SJSA1 (cell line): ENCODE measurements at places on chromosomes 6 and 20. TPM values are rescaled to one million over a fixed set of nuclear protein-coding genes. Genes with fewer than 3 reads are reported as not detected.
A peak's percentile ranks its signal among the peaks of the same experiment; 100 is the strongest.

The PTPRK gene
- total RNA-seq, result 24.5 and 31.9 TPM in 2 replicates

DNA sequence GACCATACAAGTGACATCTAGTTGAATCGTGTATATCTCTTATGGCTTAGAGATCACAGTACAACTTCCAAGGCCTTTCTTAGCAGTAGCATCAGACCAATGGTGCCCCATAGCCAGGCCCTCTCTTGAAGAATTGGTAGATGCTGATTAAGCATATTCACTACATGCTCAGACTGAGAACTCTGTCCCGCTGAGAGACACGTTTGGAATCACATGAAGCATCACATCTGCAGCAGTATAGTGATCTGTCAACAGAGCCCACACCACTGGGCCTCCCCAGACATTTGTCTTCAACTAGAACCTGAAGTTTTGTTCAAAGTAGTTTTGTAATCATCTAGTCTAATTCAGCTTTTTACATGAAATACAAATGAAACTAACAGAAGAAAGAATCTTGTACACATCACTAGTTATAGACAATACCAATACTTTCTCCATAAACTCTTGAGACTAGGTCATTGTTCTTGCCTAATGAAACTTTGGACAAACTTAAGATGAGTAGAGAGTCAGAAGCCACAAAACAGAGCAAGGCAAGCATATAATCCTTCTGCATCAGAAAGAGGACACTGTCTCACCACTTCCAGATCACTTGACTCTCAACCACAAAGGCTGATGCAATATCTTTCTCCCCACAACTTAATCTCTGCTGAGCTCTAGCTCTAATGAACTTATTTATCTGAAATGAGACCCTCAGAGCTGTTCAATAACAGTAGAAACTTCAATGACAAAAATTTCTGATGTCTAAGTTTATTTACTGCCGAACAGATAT lies 182.7 kb downstream of the TBX18 start:
- no peak for DNase-seq

- peak; percentile 96 for DNase-seq
These were observed 116.6 kb downstream of the MRPL14 start for GRCh38 chr6:44010411-44011349.

GRCh38 chr20:13243826-13244376 lies 22.8 kb downstream of the ISM1 start:
- no peak for DNase-seq

The EIF6 gene
- 118 and 155 TPM in 2 replicates for total RNA-seq

- peak; percentile 7 for DNase-seq
These were observed at the start of gene MC3R for GRCh38 chr20:56247954-56248782. Gene MC3R (plus strand): TSS chr20:56248732. CDS start chr20:56248844, 112 bp downstream.

DNA sequence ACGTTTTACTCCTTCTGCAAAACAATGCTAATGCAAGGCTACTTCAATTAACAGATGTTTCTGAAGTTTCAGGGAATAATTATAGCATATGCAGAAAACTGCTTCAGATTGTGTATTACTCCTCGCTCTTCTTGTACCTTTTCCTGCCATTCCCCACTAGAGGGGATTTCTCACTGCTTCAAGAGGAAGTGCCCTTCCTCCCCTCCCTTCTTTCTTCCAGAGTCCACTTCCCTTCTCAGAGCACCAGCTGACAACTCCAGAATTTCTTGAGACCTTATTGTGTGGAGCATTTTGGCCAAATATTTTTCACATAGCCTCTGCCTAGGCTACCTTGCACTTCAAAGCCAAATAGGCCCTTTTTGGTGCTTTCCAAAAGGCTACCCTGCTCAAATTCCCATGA lies 12.7 kb upstream of the MCUR1 start:
- no peak for DNase-seq

DNA sequence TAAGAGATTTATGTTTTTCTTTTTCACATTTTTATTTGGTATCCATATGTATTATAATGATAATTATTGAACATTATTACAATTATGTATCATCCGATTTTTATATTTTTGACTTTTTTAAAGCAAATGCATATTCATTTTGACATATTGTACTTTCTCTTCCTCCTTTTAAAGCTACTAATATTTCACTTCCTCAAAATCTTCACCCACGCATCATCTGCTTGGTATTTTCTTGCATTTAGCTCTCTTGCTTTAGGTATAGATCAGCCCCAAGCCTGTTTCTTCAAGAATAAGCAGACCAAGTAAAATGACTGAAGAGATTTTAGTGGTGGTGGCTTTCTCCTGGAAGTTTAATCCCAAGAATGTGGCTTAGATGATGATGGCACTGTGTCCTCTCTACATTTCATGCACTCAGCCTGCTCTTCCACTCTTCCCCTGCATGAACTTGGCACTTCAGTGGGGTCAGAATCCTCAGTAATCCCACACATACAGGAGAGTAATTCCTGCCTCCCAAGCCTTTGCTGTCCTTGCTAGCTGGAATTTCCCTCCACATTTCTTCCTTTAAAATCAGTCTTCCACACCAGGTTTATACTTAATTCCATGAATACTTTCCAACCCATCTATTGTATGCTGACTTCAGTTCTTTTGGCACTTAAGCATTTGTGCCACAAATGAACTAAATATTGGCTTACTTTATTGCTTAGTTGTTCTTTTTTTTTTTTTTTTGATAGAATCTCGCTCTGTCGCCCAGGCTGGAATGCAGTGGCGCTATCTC lies 8.2 kb downstream of the NCOA7 start:
- DNase-seq, result peak; percentile 27

DNA sequence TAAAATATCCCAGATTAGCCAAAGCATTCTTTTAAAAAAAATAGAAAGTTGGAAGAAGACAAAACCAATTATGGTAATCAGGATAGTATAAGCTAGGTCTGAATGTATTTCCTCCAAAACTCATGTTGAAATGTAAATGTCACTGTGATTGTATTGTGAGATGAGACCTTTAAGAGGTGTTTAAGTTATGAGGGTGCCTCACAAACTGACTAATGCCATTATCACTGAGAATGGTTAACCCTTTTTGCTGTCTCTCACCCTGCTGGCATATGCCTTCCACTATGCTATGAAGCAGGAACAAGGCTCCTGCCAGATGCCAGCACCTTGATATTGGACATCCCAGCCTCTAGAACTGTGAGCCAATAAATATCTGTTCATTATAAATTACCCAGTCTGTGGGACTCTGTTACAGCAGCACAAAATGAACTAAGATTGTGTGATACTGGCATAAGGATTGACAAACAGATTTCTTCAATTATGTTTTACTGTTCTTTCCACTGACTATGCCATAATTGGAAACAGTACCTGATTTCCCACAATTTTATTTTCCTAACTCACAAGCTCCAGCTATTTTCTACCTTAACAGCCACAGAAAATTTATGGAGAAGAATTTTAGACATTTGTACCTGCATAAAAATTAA lies 63.8 kb downstream of the IBTK start:
- DNase-seq, result no peak

The BPIFB2 gene
- total RNA-seq, result not detected in 2 replicates

DNA sequence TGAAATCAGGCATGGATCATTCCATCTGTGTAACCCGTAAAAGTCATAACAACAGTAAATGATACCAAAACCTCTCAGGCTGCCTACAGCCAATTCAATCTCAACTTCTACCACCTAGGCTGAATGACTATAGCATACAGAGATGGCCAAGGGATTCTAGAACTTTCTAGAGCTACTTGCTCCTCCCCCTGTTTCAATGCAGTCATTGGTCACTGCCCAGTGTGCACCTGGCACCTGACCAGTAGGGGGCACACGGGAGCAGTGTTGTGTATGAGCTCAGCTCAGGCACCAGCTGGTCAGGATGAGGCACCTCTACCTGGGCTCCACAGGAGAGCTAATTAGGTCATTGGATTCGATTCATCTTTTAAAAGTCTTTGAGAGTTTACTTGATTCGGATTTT lies 86.2 kb downstream of the PLEKHG1 start:
- no peak for DNase-seq

The SLC35A1 gene
- 26.6 and 27.8 TPM in 2 replicates for total RNA-seq

GRCh38 chr6:19349429-19349828 lies 487.7 kb upstream of the ID4 start:
- no peak for DNase-seq

- no peak for DNase-seq
These were observed 75.9 kb downstream of the ATG5 start for GRCh38 chr6:106249658-106250057.

GRCh38 chr20:13874394-13875157 lies 89.7 kb downstream of the NDUFAF5 start:
- no peak for DNase-seq

- peak; percentile 62 for DNase-seq
These were observed 43.4 kb downstream of the QKI start for GRCh38 chr6:163457637-163458561.

GRCh38 chr6:15313367-15313766 lies 67.5 kb downstream of the JARID2 start:
- DNase-seq, result no peak

- DNase-seq, result no peak
These were observed 8.4 kb downstream of the OR2H2 start for GRCh38 chr6:29593199-29593855.

- no peak for DNase-seq
These were observed 1.7 kb downstream of the KCNK15 start for GRCh38 chr20:44747166-44748004.

DNA sequence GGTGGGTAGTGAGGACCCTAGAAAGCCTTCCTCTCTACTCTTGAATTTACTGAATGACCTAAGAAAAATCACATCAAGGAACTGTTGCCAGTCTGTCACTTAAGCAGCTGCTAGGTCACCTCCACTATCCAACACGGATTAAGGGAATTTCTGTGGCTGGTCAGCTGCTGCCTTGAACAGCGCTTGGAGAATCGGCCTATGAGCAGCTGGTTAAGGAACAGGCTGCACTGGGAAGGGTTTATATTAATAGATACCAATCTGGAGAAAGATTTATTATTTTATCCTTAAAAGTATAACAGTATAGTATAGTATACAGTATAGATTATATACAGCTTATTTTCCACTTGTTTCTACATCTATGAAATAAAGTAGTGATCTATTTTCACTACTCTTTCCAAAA lies 6.5 kb downstream of the PTPRK start:
- no peak for DNase-seq

GRCh38 chr20:17377231-17377630 lies 150.4 kb downstream of the PCSK2 start:
- no peak for DNase-seq

- DNase-seq, result peak; percentile 44
These were observed 98.4 kb downstream of the SYCP2 start for GRCh38 chr20:59835057-59835447.

The WFDC5 gene
- total RNA-seq, result not detected in 2 replicates

The PTK6 gene
- total RNA-seq, result not detected in 2 replicates

DNA sequence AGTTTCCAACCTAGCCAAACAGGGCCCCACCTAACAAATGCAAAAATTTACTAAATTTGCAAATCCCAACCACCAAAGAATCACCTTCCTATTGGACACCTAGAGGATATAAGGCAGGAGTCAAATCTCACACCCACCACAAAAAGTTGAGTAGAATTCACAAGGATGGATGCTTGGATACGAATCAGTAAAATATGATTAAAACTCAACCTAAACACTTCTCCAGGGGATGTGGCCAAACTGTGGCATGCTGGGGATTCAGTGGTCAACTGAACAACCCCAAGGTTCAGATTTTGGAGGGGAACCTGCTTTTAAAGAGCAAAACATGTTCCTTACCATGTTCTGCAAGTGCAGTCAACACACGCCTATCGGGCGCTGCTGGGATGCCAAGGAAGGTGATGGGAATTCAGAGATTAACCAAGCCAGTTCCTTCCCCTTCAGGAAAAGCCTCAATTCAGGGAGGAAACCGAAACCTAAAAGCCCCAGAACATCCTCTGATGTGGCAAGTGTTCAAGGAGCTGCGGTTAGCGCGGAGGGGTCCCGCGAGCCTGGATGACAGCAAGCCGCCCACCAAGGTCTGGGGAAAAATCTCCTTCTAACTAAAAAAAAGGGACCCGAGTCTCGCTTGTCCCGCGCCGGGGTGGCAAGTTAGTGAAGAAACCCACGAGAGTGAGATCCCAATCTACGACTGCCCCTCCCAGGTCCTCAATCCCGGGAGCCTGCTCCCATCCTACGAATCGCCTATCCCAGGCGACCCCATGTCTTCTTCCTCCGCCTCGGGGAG lies 902 bp downstream of the SAMHD1 start:
- no peak for DNase-seq

DNA sequence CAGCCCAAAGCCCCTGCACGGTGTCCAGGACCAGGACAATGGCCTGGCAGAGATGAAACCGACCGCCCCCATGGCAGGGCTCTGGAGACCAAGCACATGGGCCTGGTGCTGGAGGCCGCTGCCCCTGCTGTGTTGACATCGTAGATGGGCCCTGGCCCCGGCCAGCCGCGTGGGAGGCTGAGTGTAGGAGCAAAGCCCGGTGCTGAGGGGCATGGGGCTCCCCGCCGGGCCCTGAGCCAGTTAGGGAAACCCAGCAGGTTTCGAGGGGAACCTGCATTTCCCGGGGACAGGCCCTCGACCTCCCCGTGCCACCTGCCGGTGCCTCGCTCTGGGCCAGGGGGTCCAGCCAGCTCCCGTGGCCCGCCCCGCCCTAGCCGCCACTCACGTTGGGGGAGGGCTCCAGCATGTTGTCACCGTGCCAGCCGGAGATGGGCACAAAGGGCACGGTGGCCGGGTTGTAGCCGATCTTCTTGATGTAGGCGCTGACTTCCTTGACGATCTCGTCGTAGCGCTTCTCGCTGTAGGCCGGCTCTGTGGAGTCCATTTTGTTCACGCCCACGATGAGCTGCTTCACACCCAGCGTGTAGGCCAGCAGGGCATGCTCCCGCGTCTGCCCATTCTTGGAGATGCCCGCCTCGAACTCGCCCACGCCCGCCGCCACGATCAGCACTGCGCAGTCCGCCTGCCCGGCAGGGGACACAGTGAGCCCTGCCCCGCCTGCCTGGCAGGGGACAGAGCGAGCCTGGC lies 4.3 kb downstream of the EEF1A2 start:
- no peak for DNase-seq

DNA sequence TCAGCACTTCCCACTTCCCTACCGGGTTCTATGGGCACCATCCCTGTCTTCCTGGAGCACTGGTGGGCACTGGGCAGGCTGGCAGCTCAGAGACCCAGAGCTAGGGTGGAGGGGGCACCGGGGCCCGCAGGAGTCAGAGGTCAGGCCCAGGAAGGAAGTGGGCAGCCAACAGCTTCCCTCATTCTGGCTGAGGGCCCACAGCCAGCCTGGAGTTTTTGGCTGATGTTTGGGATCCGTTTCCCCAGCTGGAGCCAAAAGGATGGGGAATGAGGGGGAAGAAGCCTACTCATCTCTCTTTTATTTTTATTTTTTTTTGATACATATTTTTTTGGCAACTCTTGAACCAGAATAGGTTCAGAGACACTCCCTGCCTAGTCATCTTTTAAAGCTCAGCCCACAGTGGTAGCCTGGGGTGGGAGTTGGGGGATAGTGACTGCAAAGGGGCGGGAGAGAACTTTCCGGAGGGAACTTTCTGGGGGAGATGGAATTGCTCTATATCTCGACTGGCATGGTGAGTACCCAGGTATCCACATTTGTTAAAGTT lies 54.2 kb upstream of the MLN start:
- no peak for DNase-seq

- no peak for DNase-seq
These were observed 17.5 kb downstream of the SLC52A3 start for GRCh38 chr20:750801-751200.

The DNAH8 gene
- total RNA-seq, result not detected in 2 replicates

- no peak for DNase-seq
These were observed 476.1 kb downstream of the TFAP2A start for GRCh38 chr6:9938801-9939200.
